Neural crest cell (in vitro differentiated cells): ENCODE measurements at places on chromosomes 13 and 19.

GRCh38 chr13:50085063-50085462, 69.8 kb downstream of the KCNRG start:
- no peak overlapping the region for H3K27ac ChIP-seq
- peak overlapping the region; percentile 100 for H3K4me3 ChIP-seq
- no peaks in the 10 kb centered on the region for H3K27me3 ChIP-seq
- peaks cover 5% of the 10 kb centered on the region for H3K36me3 ChIP-seq
- peaks cover 28% of the 10 kb centered on the region for H3K4me1 ChIP-seq

- DNase-seq: no peak
- H3K4me3 ChIP-seq: no peak overlapping the region
- H3K27ac ChIP-seq: no peak overlapping the region
- H3K27me3 ChIP-seq: no peaks in the 10 kb centered on the region
- peaks cover 28% of the 10 kb centered on the region for H3K36me3 ChIP-seq
These were observed 18.9 kb downstream of the SAFB2 start for GRCh38 chr19:5603626-5604025.

DNA sequence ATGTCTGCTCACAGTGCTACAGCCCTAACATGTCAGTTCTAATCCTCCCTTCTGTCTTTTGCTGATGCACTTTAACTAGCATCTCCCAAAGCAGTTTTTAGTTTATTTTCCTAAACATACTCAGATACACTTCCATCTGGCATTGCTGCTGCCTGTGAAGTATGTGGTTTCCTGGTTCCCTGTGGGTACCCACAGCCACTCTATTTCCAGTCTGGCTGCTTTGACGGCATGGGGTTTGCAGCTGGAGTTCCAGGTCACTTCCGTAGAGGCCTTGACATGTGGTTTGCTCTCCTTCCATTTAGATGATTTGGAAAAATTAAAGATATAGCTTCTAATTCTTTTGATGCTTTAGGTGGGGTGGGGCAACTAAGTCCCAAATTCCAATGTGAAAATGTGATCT, 375.5 kb downstream of the PCDH20 start:
- no peaks in the 10 kb centered on the region for H3K27me3 ChIP-seq
- no peak overlapping the region for H3K27ac ChIP-seq
- DNase-seq: no peak
- H3K4me3 ChIP-seq: no peak overlapping the region

- H3K4me1 ChIP-seq: no peaks in the 10 kb centered on the region
- no peak overlapping the region for H3K27ac ChIP-seq
- no peaks in the 10 kb centered on the region for H3K27me3 ChIP-seq
- no peak overlapping the region for H3K4me3 ChIP-seq
- DNase-seq: no peak
These were observed 716.5 kb upstream of the PRR20A start for GRCh38 chr13:56424246-56424645.

DNA sequence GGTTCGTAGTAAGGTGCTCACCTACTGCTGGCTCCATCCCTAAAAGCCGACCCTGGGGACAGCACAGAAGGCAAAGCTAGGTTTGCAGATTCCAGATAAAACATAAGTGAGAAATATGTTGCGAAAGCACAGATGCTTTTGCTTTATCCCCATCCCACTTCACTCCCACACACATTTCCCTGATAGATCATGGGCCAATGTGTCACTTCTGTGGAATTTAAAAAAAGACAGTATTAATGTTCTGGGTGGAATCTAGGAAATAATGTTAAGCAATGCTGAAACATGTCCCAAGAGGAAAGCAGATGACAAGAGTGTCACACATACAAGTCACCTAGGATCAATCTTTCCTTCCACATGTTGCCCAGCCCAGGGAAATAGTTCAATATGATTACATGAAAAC, 661.0 kb upstream of the MIR17HG start:
- no peaks in the 10 kb centered on the region for H3K36me3 ChIP-seq
- no peak for DNase-seq
- H3K4me1 ChIP-seq: no peaks in the 10 kb centered on the region
- no peak overlapping the region for H3K4me3 ChIP-seq

DNA sequence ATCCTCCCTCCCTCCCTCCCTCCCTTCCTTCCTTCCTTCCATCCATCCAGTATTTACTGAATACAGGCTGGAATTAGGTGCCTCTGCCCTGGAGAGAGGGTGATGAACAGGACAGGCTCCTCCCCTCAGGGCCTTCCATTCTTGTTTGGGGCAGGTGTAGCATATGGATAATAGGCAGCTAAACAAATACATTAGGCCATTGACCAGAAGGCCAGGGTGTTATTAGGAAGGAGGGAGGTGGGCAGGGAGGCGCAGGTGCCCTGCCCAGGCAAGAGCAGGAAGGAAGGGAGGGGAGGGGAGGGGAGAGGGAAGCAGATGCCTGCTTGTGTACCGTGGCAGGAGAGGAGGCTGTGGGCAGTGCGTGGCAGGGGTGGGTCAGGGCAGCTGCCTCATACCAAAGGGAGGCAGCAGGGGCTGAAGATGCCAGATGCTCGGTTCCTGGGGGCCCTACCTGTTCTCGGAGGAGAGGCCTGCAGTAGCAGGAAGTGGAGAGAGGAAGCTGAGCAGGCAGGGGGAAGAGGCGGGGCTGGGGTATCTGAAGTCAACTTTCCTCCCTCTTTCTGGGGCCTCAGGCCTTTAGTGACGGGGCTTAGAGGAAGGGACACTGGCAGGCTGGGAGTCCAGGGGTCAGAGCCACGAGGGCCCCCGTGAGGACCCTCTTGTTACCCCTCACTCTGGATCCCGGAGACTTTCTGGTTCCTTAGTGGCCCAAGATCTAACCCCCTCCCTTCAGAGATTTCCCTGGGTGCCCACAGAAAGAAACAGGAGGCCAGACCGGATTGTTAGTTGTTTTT, at the start of gene RINL:
Gene RINL (minus strand): TSS at position 495 of the 794 bp plus-strand sequence. CDS start 1,533 bp downstream, outside the sequence.
- no peaks in the 10 kb centered on the region for H3K36me3 ChIP-seq
- H3K27ac ChIP-seq: peak within 1 kb of the TSS; percentile 90
- peaks cover 11% of the 10 kb centered on the region for H3K4me1 ChIP-seq
- no peak for DNase-seq
- no peaks in the 10 kb centered on the region for H3K27me3 ChIP-seq
- H3K4me3 ChIP-seq: no peak within 1 kb of the TSS

GRCh38 chr13:73924607-73925006, 209.6 kb downstream of the KLF12 start:
- no peak overlapping the region for H3K4me3 ChIP-seq
- no peak overlapping the region for H3K27ac ChIP-seq
- peaks cover 11% of the 10 kb centered on the region for H3K36me3 ChIP-seq
- DNase-seq: no peak
- no peaks in the 10 kb centered on the region for H3K27me3 ChIP-seq

GRCh38 chr19:13154241-13154778, 4.1 kb downstream of the IER2 start:
- H3K27me3 ChIP-seq: peaks cover 12% of the 10 kb centered on the region
- H3K36me3 ChIP-seq: peaks cover 4% of the 10 kb centered on the region
- peaks cover 61% of the 10 kb centered on the region for H3K4me1 ChIP-seq
- peak overlapping the region; percentile 92 for H3K4me3 ChIP-seq
- H3K27ac ChIP-seq: peak overlapping the region; percentile 90

DNA sequence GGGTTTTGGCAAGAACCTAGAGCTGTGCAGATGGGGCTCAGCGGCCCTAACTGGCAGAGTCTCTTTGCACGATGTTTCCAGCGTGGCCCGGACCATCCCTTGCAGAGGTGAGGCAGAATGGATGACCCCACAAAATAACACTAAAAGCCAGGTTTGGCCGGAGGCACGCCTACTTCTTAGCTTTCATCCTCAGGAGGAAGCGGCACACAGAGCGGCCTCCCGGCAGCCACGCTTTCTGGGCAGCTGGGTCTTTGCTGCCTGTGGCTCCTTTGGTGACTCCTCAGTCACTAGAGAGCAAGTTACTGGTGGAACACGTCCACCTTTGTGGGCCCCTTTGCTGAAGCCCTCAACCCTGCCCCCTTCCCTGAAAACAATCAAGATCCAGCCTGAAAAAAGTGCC, 25.2 kb downstream of the TEX29 start:
- no peaks in the 10 kb centered on the region for H3K4me1 ChIP-seq
- DNase-seq: no peak
- H3K4me3 ChIP-seq: no peak overlapping the region
- H3K27me3 ChIP-seq: no peaks in the 10 kb centered on the region
- no peak overlapping the region for H3K27ac ChIP-seq

DNA sequence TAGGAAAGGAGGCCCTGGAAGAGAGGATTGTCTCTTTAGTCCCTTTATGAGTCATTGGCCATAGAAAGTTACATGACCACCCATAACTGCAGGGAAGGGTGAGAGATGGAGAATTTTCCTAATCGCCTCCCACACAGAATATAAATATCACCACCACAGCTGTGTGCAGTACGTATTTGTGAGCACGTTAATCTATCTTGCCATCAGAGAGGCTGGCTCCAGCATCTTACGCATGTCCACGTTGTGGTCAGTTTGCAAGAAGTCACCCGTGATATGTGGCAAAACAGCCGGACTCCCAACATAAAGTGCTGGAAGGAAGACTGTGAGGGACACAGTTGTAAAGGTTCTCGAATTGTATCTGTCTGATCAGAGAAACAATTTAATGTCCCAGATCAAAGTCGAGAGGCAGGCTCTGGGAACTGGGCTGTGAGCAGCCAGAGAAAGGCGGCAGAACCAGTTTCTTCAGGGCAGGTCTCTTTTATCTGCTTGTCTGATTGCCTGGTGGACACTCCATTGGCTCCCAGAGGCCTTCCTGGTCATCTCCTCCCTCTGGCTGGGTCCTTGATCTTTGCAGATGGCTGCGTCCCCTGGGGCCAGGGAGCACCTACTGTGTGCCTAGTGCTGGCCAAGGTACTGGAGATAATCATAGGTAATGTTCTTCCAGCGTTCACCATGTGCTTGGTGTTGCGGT, 74.9 kb downstream of the SIPA1L3 start:
- no peak overlapping the region for H3K27ac ChIP-seq
- H3K4me1 ChIP-seq: peaks cover 38% of the 10 kb centered on the region
- H3K27me3 ChIP-seq: no peaks in the 10 kb centered on the region
- H3K4me3 ChIP-seq: no peak overlapping the region
- no peaks in the 10 kb centered on the region for H3K36me3 ChIP-seq

DNA sequence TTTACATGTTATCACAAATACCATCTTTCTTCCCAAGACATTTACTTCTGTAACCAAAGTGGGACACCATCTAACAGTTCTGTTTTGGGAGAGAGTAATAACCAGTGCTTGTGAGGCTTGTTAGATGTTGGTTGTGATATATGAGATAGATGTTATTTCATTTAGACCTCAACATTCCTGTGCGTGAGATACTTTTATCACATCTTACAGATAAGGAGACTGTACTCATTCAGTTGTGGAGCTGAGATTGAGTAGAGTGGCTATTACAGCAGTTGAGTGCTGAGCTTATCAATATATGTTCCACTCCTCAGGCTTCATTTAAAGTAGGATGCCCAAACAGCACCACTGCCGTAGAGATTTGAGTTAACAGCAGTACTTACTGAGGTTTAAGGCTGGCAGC, 43.1 kb downstream of the USPL1 start:
- H3K27ac ChIP-seq: no peak overlapping the region
- H3K27me3 ChIP-seq: no peaks in the 10 kb centered on the region
- no peaks in the 10 kb centered on the region for H3K4me1 ChIP-seq
- no peak for DNase-seq

GRCh38 chr19:17681505-17682125, 6.5 kb downstream of the UNC13A start:
- H3K36me3 ChIP-seq: no peaks in the 10 kb centered on the region
- H3K27ac ChIP-seq: no peak overlapping the region
- peaks cover 11% of the 10 kb centered on the region for H3K4me1 ChIP-seq
- H3K4me3 ChIP-seq: no peak overlapping the region
- peak; percentile 64 for DNase-seq

DNA sequence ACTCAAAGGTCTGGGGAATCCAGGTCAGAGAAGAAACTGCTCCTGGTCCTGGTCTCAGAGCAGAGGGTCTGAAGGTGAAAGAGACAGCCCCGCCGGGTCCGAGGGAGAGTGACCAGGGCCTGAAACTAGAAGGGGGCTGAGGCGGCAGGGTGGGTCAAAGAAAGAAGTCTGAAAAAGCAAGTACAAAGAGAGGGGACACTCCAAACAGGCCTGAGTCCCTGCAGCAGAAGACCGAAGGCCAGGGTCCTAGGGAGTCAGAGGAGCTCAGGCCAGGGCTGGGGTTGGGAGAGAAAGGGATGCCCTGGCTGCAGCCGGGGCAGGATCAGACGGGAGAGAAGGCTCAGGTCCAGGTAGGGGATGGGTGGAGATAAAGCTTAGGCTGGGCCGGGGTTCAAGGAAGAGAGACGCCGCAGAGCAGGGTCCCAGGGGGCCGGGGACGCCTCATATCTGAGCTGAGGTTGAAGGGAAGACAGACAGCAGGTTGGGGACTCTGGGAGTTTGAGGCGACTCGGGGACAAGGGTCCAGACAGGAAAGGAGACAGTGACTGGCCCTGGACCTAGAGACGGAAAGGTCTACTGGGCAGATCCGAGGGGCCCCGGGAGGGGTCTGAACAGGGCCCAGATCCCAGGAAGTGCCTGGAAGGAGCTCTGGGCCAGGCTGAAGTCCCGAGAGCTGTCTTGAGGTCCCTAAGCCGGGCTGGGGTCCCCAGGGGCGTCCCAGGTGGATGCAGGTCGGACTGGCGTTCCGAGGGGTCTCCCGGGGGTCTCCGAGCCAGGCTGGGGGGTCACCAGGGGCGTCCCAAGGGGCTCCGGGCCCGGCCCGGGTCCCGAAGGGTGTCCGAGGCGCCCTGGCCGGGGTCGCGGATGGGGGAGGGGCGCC, 795 bp downstream of the MLLT1 start:
- DNase-seq: no peak
- H3K4me3 ChIP-seq: peak overlapping the region; percentile 97
- peaks cover 37% of the 10 kb centered on the region for H3K4me1 ChIP-seq
- no peaks in the 10 kb centered on the region for H3K36me3 ChIP-seq

DNA sequence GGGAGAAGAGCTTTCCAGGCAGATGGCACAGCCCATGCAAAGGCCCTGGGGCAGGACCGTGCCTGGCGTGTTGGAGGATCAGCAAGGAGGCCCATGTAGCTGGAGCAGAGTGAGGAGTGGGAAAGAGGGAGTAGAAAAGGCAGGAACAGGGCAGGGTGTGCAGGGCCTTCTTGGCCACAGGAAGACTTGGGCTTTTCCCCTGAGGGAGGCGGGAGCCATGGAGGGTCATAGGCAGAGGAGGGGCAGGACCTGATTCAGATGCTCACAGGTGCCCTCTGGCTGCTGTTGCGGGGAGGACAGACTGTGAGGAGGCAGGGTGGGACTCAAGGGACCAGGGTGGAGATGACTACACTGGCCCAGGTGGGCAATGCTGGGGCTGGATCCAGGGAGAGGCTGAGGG, 13.8 kb upstream of the PTPRS start:
- H3K4me3 ChIP-seq: no peak overlapping the region
- no peak overlapping the region for H3K27ac ChIP-seq
- peak; percentile 44 for DNase-seq
- peaks cover 16% of the 10 kb centered on the region for H3K27me3 ChIP-seq

- H3K27me3 ChIP-seq: peaks cover 8% of the 10 kb centered on the region
- H3K36me3 ChIP-seq: no peaks in the 10 kb centered on the region
- H3K4me1 ChIP-seq: no peaks in the 10 kb centered on the region
- H3K4me3 ChIP-seq: no peak overlapping the region
- DNase-seq: no peak
These were observed 114.0 kb downstream of the UQCRFS1 start for GRCh38 chr19:29098863-29099481.

- no peak overlapping the region for H3K4me3 ChIP-seq
- H3K27me3 ChIP-seq: no peaks in the 10 kb centered on the region
- H3K36me3 ChIP-seq: no peaks in the 10 kb centered on the region
These were observed 242.1 kb downstream of the ENOX1 start for GRCh38 chr13:43544631-43545030.
